PC-3 (cell line): ENCODE measurements at places on chromosomes 12 and 14. TPM values are rescaled to one million over a fixed set of nuclear protein-coding genes. Genes with fewer than 3 reads are reported as not detected.

KLRK1 gene
- total RNA-seq, result not detected in 2 replicates

PLEKHH1 gene
- 6.2 and 11.1 TPM in 2 replicates for total RNA-seq

RPS6KL1 gene
- total RNA-seq, result 16.0 and 17.9 TPM in 2 replicates

POU6F1 gene
- total RNA-seq, result 0.17 and 6.9 TPM in 2 replicates

- H3K4me3 ChIP-seq, result no peak overlapping the region
- no peaks in the 10 kb centered on the region for H3K4me1 ChIP-seq
- H3K36me3 ChIP-seq, result peaks cover 59% of the 10 kb centered on the region
- DNase-seq, result no peak
- H3K27ac ChIP-seq, result no peak overlapping the region
These were observed 55.6 kb upstream of the ISM2 start for GRCh38 chr14:77554207-77554606.

- H3K36me3 ChIP-seq, result peaks cover under 1% of the 10 kb centered on the region; the same call in 1 of the 2 replicates
- H3K4me3 ChIP-seq, result no peak overlapping the region
- H3K27me3 ChIP-seq, result no peaks in the 10 kb centered on the region
- no peak overlapping the region for H3K27ac ChIP-seq
- no peak for DNase-seq
- no peaks in the 10 kb centered on the region for H3K4me1 ChIP-seq
These were observed 20.8 kb downstream of the CFAP251 start for GRCh38 chr12:121939186-121939585.

- H3K36me3 ChIP-seq, result no peaks in the 10 kb centered on the region
- no peak for DNase-seq
- H3K4me3 ChIP-seq, result no peak overlapping the region
- H3K27ac ChIP-seq, result no peak overlapping the region
These were observed 3.5 kb downstream of the TMEM119 start for GRCh38 chr12:108594323-108594903.

GRCh38 chr12:93011100-93011499, 82.0 kb upstream of the EEA1 start:
- peak; percentile 15 for DNase-seq
- no peak overlapping the region for H3K4me3 ChIP-seq
- no peak overlapping the region for H3K27ac ChIP-seq
- no peaks in the 10 kb centered on the region for H3K27me3 ChIP-seq
- no peaks in the 10 kb centered on the region for H3K36me3 ChIP-seq

GRCh38 chr12:52953181-52953841, 4.4 kb downstream of the KRT18 start:
- H3K36me3 ChIP-seq, result peaks cover 33% of the 10 kb centered on the region
- DNase-seq, result no peak
- H3K27me3 ChIP-seq, result no peaks in the 10 kb centered on the region
- H3K27ac ChIP-seq, result no peak overlapping the region
- peaks cover 24% of the 10 kb centered on the region for H3K4me1 ChIP-seq

- H3K27me3 ChIP-seq, result no peaks in the 10 kb centered on the region
- no peak overlapping the region for H3K4me3 ChIP-seq
- H3K36me3 ChIP-seq, result no peaks in the 10 kb centered on the region
- H3K27ac ChIP-seq, result peak overlapping the region; percentile 71; the same call in 1 of the 2 replicates
These were observed 198.3 kb upstream of the CPNE8 start for GRCh38 chr12:39103552-39104165.

DNA sequence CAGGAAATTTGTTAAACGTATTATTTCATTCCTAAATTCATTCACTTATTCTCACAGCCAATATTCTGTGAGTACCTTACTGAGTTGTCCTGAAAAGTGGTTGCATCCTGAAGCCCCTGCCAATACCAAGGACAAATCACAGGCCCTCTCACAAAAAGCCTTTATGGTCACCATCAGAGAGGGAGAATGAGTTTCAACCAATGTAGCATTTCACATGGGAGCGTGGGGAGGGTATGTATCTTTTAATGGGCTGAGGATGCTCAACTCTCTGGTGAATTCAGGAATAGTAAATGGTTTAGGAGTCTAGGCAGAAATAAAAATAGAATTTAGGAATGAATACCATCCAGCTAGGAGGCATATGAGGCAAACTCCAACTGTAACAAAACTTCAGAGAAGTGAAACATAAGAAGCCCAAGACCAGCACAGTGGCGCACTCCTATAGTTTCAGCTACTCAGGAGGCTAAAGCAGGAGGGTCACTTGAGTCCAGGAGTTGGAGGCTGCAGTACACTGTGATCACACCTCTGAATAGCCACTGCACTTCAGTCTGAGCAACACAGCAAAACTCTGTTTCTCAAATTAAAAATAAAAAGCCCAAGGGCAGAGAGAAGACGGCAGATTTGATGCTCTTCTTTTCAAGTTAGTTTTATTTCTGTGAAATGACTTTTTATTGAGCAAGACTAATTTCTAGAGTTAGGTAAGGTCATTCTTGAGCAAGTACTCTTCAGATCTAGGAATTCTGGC, 142.7 kb downstream of the HMGA2 start:
- H3K27ac ChIP-seq, result no peak overlapping the region
- peaks cover 42% of the 10 kb centered on the region for H3K36me3 ChIP-seq
- DNase-seq, result peak; percentile 4
- no peak overlapping the region for H3K4me3 ChIP-seq
- H3K27me3 ChIP-seq, result no peaks in the 10 kb centered on the region
- H3K4me1 ChIP-seq, result peaks cover 8% of the 10 kb centered on the region; the same call in 1 of the 2 replicates

ASB2 gene
- 0.12 and 0.22 TPM in 2 replicates for total RNA-seq

DNA sequence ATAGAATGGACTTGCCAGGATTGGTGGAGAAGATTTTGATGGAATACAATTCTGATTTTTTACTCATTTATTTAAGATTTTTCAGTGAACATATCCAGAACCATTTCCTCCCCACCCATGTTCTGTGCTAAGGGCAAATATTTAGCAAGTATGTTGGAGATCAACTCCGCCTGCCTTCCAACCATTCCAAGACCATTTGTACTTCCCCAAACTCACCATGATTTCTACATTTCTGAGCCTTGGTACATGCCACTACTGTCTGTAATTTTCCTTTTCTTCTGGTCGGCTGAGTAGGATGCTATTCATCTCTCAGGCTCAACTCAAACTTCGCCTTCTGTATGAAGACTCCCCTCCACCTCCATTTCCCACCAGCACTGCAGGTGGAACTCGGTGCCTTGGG, 150.6 kb downstream of the NTF3 start:
- no peak overlapping the region for H3K27ac ChIP-seq
- H3K36me3 ChIP-seq, result no peaks in the 10 kb centered on the region
- no peak overlapping the region for H3K4me3 ChIP-seq
- no peaks in the 10 kb centered on the region for H3K4me1 ChIP-seq
- 0 out of 2 replicates have a peak, but pooled peaks cover 6% of the 10 kb centered on the region for H3K27me3 ChIP-seq

DNA sequence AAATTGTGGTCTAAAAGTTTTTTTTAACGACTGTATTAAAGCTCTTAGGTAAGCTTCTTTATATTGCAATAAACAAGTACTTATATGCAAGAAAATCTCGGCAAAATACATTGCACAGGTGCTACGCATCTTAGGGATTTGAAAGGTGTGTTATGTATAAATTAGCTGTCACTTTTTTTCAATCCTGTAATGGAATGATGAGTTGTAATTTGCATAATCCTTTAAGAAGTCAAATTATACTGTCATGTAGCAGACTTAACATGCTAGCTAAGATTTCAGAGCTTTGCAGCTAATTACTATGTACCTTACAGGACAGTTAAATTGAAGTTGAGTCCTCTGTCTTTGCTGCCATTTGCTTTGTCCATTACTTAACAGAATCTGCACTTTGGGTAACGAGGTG, 117.5 kb downstream of the NPAS3 start:
- H3K36me3 ChIP-seq, result no peaks in the 10 kb centered on the region
- no peak for DNase-seq
- H3K27ac ChIP-seq, result no peak overlapping the region
- H3K4me3 ChIP-seq, result no peak overlapping the region
- H3K27me3 ChIP-seq, result peaks cover 7% of the 10 kb centered on the region; the same call in 1 of the 2 replicates

- peaks cover 67% of the 10 kb centered on the region for H3K4me1 ChIP-seq
- H3K36me3 ChIP-seq, result no peaks in the 10 kb centered on the region
- H3K4me3 ChIP-seq, result no peak overlapping the region
- DNase-seq, result no peak
- peak overlapping the region; percentile 72 for H3K27ac ChIP-seq
These were observed 120.9 kb upstream of the HIF1A start for GRCh38 chr14:61574514-61574807.

GRCh38 chr14:100694579-100695422, 31.9 kb upstream of the DLK1 start:
- peaks cover 23% of the 10 kb centered on the region for H3K4me1 ChIP-seq
- H3K27ac ChIP-seq, result no peak overlapping the region
- no peaks in the 10 kb centered on the region for H3K36me3 ChIP-seq

GRCh38 chr12:89327486-89328094, 24.7 kb downstream of the DUSP6 start:
- DNase-seq, result no peak
- H3K36me3 ChIP-seq, result no peaks in the 10 kb centered on the region
- no peaks in the 10 kb centered on the region for H3K27me3 ChIP-seq
- no peaks in the 10 kb centered on the region for H3K4me1 ChIP-seq
- H3K27ac ChIP-seq, result no peak overlapping the region

- peak overlapping the region; percentile 78 for H3K27ac ChIP-seq
- H3K36me3 ChIP-seq, result no peaks in the 10 kb centered on the region
- H3K4me1 ChIP-seq, result peaks cover 20% of the 10 kb centered on the region
These were observed 275.9 kb downstream of the FBXL14 start for GRCh38 chr12:1318327-1319031.
